ENCODE measurements at places on chromosomes 4 and X. TPM values are rescaled to one million over a fixed set of nuclear protein-coding genes. Genes with fewer than 3 reads are reported as not detected.

HSD17B13 gene
- not detected for polyA plus RNA-seq

AMOT gene
- 3.3 TPM for polyA plus RNA-seq

CXCR3 gene
- polyA plus RNA-seq = 73.8 TPM

PAGE5 gene
- not detected for polyA plus RNA-seq

IL13RA1 gene
- polyA plus RNA-seq = 31.1 TPM

MTTP gene
- not detected for polyA plus RNA-seq

MAGEA2B gene
- not detected for polyA plus RNA-seq

FAM120C gene
- polyA plus RNA-seq = 5.2 TPM

DCAF8L2 gene
- not detected for polyA plus RNA-seq

CLOCK gene
- 4.3 TPM for polyA plus RNA-seq

OTC gene
- polyA plus RNA-seq = not detected

SSX4 gene
- polyA plus RNA-seq = not detected

PPARGC1A gene
- not detected for polyA plus RNA-seq

ATP8A1 gene
- polyA plus RNA-seq = 15.0 TPM

ARX gene
- not detected for polyA plus RNA-seq

SCRG1 gene
- polyA plus RNA-seq = not detected

Data from IgD-negative memory B cell (primary cell).